Activated CD4-positive, alpha-beta T cell treated with anti-CD3 and anti-CD28 coated beads, Interleukin-2, amount 50 U/mL, for 16 hours (primary cell): ENCODE measurements at places on chromosomes 16 and 17.

- DNase-seq, result no peak
Measured at GRCh38 chr17:79976451-79976850, 59.2 kb downstream of the TBC1D16 start.

GRCh38 chr16:85103114-85104079 is 8.9 kb downstream of the CIBAR2 start:
- DNase-seq, result no peak

- DNase-seq, result no peak
Measured at GRCh38 chr16:8634991-8635736, 13.7 kb downstream of the METTL22 start.

GRCh38 chr16:8299635-8300034 is 290.7 kb downstream of the TMEM114 start:
- no peak for DNase-seq

DNA sequence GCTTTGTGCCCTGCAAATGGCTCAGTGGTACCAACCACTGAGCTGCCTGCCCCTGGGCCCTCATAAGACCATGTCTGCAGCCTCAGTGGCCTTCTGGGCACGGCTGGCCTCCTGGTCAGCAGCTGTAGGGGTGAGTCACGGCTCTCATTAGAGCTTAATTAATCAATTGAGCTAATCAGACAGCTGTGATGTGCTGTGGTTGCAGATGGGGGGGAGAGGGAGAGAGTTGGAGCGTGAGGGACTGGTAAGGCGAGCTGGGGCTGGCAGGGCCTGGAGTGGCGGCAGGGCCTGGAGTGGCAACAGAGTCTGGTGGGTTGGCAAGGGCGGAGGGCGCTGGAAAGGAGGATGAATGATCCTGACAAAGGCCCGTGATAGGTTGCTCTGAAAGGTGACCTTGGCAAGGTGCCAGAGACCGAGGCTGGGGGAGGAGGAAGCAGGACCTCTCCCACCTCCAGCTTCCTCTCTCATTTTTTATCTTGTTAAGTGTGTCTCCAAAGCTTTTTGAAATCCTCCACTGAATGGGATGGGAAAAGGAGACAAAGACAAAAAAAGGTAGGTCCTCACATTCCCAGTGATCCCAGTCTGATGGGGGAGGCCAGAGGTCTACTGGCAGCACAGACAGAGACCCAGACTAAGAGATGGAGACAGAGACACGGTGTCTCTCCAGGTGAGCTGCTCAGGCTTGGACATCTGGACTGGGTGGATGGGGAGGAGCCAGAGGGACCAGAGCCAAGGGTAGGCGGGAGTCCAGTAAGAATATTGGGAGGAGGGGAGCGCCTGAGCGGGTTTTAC is 41.6 kb downstream of the DCAKD start:
- DNase-seq, result no peak

- peak; percentile 45 for DNase-seq
Measured at GRCh38 chr16:81715358-81716196, 63.5 kb upstream of the PLCG2 start.

GRCh38 chr16:62638324-62638911 is 602.2 kb upstream of the CDH8 start:
- DNase-seq, result no peak

DNA sequence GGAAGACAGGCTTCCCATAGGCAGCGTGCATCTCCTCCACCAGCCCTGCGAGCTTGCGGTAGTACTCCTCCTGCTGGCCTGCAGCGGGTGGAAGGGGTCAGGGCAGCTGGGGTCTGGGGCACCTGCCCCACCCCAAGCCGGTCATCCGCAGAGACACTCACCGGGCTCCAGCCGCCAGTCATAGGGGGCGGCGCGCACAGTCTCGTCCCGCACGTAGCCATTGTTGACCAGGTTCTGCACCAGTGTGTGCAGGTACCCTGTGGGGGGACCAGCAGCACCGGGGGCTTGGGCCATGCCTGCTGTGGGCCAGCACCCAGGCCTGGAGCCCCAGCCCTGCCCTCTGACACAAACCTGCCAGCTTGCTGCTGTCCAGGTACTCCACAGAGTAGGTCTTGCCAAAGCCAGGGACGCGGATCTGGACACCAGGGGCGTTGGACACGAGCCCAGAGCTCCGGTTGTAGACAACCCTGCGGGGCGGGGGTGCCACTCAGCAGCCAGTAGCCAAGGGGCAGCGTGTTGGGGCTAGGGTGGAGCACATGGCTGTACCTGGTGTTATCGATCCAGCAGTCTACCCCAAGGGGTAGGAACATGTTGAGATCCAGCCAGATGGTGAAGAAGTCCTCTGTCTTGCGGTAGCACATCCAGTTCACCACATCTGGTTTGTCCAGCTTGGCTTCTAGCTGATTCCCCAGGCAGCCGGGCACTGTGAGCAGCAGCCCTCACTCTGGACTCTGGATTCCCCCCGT is 1.2 kb downstream of the LCAT start:
- no peak for DNase-seq

DNA sequence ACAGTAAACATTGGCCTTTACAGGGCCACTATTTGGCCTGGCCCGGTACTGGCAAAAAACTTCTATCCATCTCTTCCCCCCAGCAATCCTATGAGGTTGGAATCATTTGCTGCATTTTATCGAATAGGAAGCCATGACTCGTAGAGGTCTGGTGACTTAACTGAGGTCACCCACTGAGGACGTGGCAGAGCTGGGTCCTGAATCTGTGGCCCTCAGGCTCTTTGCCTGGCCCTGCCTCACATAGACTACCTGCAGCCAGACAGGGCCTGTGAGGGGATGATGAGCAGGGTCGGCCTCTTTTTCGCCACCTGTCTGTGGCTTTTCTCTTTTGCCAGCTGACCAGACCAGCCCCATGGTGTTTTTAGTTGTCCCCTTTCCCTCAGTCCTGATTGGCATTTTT is 1.9 kb downstream of the PPP4C start:
- DNase-seq, result no peak

DNA sequence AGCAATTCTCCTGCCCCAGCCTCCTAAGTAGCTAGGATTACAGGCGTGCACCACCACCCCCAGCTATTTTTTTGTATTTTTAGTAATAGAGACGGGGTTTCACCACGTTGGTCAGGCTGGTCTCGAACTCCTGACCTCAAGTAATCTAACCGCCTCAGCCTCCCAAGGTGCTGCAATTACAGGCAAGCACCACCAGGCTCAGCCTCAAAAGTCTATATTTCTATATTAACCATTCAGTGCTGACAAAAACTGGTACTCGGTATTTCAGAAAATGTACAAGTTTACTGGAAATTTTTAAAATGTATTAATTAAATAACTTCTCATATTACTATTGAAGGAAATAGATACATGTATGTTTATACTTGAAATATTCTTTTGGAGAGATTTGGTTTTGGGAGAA is 1.4 kb upstream of the HEXD start:
- no peak for DNase-seq

GRCh38 chr17:78993241-78993956 is 13.7 kb upstream of the LGALS3BP start:
- DNase-seq, result peak; percentile 48

DNA sequence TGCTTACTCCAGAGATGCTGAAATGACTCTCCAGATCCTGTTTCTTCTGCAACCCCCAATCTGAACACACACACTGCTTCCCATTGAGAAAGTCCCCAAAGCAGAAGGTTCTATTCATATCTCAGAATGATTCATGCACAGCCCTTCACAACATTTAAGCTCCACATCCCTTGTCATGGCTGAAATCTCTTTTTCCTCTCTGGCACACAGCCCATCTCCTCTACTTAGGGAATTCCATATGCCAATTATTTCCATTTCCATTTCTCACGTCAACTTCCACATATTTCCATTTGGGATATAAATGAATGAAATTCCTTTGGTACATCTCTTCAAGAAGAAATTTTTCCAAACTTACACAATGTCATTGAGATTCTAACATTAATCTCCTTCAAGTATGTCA is 119.6 kb downstream of the CDH11 start:
- no peak for DNase-seq

- no peak for DNase-seq
Measured at GRCh38 chr16:85432606-85433005, 180.5 kb upstream of the GSE1 start.
